ENCODE measurements at places on chromosomes 13 and 19. TPM values are rescaled to one million over a fixed set of nuclear protein-coding genes. Genes with fewer than 3 reads are reported as not detected.

SH2D3A gene
- total RNA-seq = 25.6 TPM

GIPR gene
- 0.19 TPM for total RNA-seq

COPE gene
- total RNA-seq = 235 TPM

KLF1 gene
- total RNA-seq = 1.1 TPM

PLIN4 gene
- 0.70 TPM for total RNA-seq

NLRP5 gene
- not detected for total RNA-seq

PRTN3 gene
- 2.4 TPM for total RNA-seq

TRMT1 gene
- 88.6 TPM for total RNA-seq

Data from GM23338 (cell line).